Suppressor macrophage treated with lipopolysaccharide for 1 hour (primary cell): ENCODE measurements at places on chromosomes 12 and 14.

DNA sequence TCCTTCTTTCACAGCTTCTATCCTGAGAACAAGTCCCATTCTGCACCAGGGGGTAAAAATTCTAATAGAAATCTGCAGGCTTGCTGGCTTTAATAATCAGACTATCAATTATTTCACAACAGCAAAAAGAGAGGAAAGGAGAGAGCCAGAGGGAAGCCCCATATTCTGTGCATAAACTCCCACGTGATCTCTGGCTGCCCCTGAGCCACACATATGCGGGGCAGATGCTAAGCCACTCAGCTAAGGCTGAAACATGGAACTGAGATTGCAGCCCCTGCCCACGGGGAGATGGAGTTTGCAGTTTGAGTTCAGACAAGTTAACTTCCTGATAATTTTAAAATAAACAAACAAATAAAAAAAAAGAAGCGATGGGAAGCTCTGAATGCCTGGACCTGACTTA is 254.4 kb upstream of the CCDC196 start:
- no peak for DNase-seq

- DNase-seq: no peak
These were observed 191.4 kb downstream of the PLCZ1 start for GRCh38 chr12:18546399-18546798.

DNA sequence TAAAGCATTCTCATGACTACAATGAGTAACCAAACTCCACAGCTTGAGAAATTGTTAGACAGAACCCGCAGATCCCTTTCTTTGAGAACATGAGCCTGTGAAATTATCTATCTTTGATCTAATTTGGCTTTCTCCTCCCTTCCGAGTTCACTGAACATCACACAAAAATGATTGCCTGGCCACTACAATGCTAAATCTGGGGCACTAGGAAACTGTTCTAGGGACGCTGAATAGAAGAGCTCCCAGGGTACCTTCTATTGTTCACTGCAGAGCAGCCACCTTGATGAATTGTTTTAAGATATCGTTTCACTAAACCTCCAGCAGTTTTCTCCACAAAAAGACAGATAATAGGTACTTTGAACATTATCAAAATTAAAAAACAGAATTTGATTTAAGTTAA is 47.5 kb downstream of the SINHCAF start:
- no peak for DNase-seq

- DNase-seq: no peak
These were observed 98.4 kb downstream of the CCDC60 start for GRCh38 chr12:119432949-119433348.

GRCh38 chr12:76337583-76337982 is 10.6 kb downstream of the BBS10 start:
- no peak for DNase-seq

DNA sequence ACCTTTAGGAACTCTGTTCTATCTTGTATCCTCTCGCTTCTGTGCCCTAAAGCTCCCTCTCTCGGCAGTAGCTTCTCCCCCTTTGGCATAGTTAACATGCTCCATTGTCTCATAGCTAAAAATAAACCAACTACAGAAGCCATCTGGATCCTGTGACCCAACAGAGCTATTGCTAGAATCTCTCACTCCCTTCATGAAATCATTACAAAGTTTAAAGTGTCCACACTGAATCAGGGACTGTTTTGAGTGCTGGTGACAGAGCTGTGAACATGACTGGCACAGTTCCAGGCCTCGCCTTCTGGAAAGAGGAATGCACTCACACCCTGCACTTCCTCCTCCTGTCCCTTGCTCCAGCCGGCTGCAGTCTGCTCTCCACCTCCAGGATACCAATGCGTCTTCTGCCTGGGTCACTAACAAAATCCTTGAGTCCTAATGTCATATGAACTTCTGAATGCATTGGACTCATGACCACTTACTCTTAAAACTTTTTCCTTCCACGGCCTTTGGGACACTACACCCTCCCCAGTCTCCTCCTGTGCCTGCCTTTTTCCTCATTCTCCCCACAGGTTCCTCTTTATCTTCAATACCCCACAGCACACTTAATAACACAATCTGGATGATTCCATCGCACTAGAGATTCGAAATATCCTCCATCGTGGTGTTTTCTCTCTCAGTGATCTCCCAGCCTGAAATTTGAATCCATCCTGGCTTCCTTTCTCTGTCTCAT is 13.2 kb downstream of the PLBD1 start:
- DNase-seq: peak; percentile 93

DNA sequence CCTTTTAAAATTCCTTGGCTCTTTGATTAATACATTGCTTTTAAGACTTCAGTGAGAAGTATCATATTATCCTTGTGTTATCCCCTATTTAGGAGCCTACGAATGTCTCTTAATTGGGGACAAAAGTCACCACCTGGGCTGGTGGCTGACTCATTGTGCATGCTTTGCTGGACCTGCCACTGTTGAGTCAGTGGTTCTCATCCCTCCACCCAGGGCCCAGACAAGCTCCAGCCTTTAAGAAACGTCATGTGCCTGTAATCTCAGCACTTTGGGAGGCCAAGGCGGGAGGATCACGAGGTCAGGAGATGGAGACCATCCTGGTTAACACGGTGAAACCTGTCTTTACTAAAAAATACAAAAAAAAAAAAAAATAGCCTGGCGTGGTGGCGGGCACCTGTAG is 57.9 kb downstream of the OTX2 start:
- no peak for DNase-seq

DNA sequence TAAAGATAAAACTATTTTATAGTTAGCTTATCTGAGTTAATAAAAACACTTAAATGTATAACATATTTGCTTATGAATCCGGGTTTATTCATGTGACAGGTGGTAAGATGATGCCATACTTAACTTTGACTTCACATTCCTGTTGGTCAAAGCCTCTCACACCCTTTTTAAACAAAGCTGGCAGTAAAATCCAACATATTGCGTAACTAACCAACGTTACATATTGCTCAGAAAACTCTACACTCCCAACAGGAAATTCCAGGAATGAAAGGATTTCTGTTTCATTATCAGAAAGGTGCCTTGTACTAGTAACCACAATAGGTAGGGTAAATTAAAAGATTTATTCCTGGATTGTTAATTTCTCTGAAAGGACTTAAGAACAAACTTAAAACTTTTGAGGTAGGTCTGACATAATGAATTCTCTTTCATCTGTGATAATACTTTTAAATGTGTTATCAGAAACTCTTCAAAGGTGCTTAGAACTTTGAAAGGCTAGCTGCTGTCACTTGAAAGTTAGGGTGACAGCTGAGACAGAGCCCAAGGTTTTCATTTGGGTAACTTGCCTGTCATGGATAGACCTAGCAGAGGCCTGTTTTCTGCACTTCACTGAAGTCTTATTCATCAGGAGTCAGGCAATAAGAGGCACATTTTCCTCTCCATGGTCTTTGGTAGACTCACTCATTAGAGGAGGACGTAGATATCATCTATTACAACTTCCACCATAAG is 23.8 kb upstream of the CATSPERB start:
- no peak for DNase-seq

DNA sequence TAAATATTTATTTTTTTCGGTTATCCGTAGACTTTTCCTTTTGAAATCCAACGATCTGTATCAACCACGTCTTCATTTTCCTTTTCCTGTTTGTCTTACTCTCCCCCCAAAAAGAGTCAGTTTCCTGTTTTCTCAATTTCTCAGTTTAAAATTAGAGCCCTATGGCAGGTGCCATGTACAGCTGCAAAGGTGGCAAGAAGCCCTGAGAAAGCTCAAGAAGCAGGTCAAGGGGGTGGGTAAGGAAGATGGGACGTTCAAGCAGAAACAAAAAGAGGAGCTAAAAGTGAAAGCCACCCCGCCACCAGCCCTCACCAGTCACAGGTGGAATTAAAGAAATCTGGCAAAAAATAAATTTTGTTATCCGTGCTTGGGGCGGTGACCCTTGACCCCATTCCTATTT is 26.7 kb downstream of the SLC35E3 start:
- DNase-seq: no peak

GRCh38 chr12:108709697-108710096 is 21.6 kb downstream of the CORO1C start:
- no peak for DNase-seq

DNA sequence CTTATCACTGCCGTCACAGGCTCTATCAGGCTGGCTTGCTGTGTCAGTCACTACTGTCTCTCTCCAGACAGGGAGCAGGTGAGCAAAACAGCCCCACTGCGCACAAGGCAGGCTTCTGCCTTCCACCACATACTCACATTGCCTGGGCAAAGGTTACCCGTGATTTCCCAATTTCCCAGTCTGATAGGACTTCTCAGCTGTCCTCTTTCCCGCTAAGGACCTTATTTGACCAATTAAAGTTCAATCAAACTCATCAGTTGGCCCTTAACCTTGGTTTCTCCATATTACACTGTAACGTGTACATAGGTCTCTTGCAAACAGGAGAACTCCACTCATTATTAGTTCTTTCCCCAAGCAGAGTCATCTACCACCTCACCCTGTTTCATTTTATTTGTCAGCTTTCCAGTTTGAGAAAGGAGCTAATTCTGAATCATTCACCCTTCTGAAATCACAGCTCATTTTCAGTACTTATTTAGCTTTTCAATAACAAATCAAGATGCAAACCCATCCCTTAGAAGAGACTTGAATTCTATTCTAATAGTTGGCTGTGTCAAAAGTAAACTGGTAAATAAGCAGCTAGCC is 170.8 kb downstream of the ESR2 start:
- DNase-seq: no peak

- DNase-seq: no peak
These were observed 75.9 kb downstream of the ATP2B1 start for GRCh38 chr12:89632778-89633177.

DNA sequence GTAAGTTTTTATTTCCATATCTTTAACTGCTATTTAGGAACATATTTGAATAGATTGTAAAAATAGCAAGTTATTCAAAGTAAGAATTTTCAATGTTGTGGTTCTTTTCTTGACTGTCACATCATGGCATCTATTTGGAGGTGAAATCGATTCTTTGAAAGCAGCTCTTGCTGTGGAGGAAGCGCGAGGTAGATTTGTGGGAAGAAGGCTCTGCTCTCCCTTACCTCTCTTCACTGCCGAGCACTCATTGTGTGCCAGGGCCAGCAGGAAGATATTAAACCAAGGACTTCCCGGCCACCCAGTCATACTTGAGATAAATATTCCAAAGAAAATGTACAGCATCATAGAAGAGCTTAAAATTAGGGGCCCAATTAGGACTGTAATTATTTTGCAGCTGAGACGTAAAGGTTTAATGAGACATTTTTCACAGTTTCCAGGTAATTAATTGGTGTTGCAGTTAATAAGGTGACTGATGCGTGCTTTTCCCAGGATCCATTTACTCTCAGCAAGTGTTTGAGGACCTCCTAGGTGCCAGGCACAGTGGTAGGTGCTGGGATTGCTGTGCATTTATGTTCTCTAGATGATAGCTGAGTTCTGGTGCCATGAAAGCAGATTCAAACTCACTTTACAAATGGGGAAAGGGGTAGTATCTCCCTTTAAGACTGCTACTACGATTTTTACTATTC is 89.2 kb upstream of the DYNC1H1 start:
- DNase-seq: no peak

GRCh38 chr14:74538411-74539391 is 45.1 kb downstream of the ISCA2 start:
- no peak for DNase-seq

- DNase-seq: peak; percentile 89
These were observed 41.6 kb downstream of the ITPK1 start for GRCh38 chr14:93073910-93074769.

DNA sequence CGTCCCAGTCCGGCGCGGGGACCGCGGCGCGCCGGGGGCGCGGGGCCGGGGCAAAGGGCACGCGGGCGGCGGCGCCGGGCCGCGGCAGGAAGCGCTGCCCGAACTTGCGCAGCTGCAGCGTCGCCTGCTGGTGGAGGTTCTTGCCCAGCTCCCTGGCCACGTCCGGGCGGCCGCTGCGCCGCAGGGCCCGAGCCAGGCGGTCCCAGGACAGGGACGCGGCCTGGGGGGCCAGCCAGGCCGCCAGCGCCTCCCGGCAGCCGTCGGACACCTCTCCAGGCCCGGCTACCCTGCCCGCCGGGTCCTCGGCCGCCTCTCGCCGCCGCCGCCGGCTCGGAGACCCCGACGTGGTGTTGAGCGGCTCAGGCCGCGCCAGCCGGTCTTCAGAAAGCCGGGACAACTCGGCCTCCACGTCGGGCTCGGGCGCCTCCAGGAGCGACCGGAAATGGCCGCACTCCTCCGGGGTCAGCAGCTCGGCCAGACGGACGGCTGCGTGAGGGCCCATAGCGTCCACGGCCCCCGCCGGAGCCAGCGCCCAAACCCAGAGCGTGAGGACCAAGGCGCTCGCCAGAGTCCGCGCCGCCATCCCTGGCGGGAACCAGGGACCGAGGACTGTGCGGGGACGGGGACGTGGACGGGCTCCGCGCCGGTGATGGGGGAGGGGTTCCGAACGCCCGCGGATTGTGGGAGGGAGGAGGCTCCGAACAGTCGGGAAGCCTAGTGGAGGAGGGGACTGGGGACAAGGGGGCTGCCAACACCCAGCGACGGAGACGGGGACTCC is 34.0 kb downstream of the FIGNL2 start:
- peak; percentile 95 for DNase-seq

- DNase-seq: no peak
These were observed 204.9 kb downstream of the KIF26A start for GRCh38 chr14:104343294-104343625.

DNA sequence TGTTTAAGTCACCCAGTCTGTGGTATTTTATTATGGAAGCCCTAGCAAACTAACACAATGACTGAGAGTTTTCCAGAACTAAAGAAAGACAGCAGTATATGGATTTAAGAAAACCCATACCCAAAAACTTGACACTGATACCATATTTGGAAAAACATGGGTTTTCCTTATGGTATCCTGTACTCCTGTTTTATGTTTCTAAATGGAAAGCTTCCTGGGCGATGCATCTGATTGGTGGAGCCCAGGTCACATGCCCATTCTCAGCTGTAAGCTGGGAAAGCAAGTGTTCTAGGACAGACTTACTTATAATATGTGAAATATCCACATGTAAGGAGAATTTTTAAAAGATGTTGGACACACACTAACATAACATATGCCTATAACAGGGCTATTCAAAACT is 4.5 kb upstream of the RNASE4 start:
- no peak for DNase-seq
